Fibroblast of skin of back (primary cell): ENCODE measurements at places on chromosomes 12 and 14.

DNA sequence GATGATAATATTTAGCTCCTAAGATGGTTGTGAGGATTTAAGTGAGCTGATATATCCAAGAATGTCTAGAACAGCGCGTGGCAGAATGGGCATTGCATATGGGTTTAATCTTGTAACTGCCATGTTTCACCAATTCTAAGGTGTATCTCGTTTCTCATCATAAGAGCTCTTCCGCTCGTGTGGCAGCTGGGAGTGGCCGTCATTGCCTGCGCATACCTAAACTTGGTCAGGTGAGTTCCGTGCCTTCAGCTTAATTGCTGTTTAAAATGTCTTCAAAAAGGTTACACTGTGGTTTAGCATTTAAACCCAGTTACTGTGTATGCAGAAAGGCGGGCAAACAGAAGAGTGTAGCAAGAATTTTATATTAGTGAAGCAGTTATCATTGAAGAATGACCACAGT, 4.5 kb upstream of the AQP2 start:
- DNase-seq = no peak

DNA sequence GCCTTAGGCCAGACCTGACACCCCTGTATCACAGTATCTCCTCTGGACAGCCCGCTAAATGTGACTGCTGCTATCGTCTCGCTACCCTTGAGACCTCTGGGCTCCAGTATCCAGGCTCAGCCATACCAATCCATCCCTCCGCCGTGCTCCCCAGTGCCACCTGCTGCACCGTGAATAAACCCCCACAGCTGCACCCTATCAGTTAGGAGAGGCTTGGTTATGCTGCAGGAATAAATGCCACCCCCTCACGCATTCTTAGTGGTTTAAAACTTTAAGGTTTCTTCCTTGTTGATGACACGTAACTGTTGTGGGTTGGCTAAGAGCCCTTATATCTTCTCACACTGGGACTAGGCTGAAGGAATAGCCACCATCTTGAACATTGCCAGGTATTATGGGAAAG, 12.1 kb downstream of the CCDC63 start:
- no peak for DNase-seq

GRCh38 chr14:71658261-71658860, 273.9 kb upstream of the RGS6 start:
- DNase-seq = peak; percentile 33

- peak; percentile 30 for DNase-seq
Observed at GRCh38 chr12:106975993-106976658, 10.8 kb downstream of the MTERF2 start.

DNA sequence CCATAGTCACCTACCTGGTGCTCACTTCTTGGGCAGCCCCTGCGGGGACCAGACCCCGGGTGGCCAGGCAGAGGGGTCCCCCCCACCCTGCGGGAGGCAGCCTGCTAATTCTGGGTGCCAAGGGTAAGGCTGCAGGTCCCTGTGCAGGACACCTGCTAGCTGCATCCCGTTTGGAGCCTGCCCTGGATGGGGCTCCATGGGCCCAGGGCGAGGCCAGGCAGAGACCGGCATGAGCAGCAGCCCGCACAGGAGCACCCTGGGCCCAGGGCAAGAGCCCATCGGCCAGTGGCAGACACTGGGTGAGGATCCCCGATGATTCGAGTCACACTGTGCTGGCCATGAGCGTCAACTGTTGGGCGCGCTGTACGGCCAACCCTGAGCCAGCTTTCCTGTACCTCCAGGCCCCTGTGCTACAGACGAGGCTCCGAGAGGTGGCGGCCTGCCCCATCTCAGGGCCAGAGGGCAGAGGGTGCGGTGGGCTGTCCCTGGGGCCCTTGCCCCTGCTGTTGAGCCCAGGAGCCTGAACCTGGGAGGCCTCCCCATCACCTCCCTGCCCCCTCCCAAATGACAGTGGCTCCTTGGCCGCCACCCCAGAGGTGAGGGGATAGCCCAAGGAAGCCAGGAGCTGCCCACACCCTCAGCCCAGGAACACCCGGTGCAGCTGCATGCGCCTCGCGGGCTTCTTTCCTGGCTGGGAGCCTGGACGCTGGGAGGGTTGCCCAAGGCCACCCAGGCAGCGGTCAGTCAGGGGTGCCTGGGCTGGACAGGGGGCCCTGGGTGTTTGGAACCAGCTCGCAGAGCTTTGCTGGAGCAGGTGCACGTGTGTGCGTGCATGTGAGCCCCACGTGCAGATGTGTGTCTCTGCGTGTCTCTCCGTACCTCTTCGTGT, 47.7 kb downstream of the CYP46A1 start:
- DNase-seq = no peak

GRCh38 chr12:203462-204260, 10.3 kb downstream of the SLC6A12 start:
- DNase-seq = no peak

DNA sequence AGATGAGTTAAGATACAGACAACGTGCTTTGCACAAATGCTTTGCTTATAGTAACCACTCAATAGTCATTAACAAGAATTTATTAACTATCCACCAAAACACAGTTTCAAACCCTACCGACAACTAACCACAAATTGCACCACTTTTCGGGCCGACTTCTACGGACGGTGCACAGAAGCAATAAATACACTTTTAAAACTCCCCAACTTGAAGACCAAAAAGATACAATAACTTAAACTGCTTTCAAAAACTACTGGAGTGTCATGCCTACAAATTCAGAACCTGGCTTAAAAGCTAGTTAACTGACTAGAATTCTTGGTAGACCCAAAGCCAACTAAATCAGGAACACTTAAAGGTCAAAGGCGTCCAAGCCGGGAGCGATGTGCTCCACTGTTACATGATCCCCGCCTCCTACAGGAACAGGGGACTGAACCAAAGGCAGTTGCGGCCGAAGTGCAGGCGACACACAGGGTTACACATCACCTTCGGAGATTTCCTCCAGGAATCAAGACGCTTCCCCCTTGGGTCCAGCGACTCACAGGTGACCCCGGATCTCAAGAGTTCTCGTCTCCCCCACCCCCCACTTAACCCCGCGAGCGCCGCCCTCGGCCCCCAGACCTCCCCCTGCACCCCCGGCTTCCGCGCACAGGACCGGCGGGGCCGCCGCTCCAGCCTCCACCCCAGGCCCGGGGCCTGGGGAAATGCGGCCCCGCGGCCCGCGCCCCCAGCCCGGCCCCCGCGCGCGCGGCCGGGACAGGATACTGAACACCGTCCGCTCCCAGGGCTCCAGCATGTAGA, 507 bp downstream of the SPTSSA start:
- DNase-seq = peak; percentile 50

- DNase-seq = peak; percentile 25
Observed at GRCh38 chr14:34051966-34052657, 101.2 kb upstream of the EGLN3 start.

DNA sequence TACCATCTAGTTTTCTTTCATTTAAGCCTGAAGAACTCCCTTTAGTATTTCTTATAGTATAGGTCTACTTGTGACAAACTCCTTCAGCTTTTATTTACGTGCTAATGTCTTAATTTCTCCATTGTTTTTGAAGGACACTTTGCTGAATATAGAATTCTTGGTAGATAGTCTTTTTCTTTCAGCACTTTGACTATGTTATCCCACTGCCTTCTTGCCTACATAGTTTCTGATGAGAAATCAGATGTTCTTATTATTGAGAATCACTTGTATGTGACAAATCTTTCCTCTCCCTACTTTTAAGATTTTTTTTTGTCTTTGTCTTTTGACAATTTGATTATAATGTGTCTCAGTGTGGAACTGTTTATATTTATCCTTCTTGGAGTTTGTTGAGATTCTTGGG, 5.1 kb upstream of the MIS18BP1 start:
- DNase-seq = no peak

GRCh38 chr14:57979376-57980048, 113.6 kb upstream of the SLC35F4 start:
- DNase-seq = no peak

DNA sequence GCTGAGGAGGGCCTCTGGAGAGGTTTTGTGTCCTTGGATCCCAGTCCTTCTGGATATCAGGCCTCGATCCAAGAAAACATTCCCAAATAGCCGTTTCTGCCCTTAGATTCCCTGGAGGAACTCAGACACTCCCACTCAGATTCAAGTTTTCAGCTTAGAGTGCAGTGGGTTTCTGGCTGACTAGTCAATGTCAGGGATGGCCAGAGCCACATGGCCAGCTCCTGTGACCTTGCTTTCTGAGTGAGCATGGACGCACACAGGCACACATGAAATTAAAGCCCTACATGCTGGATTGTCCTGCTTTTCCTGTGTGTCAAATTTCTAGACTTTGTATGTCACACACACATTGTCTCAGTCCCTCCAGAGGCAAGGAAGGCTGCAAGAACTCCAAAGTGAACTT, 86.2 kb downstream of the TNFAIP2 start:
- no peak for DNase-seq

- DNase-seq = no peak
Observed at GRCh38 chr14:42488965-42489364, 882.3 kb downstream of the LRFN5 start.

DNA sequence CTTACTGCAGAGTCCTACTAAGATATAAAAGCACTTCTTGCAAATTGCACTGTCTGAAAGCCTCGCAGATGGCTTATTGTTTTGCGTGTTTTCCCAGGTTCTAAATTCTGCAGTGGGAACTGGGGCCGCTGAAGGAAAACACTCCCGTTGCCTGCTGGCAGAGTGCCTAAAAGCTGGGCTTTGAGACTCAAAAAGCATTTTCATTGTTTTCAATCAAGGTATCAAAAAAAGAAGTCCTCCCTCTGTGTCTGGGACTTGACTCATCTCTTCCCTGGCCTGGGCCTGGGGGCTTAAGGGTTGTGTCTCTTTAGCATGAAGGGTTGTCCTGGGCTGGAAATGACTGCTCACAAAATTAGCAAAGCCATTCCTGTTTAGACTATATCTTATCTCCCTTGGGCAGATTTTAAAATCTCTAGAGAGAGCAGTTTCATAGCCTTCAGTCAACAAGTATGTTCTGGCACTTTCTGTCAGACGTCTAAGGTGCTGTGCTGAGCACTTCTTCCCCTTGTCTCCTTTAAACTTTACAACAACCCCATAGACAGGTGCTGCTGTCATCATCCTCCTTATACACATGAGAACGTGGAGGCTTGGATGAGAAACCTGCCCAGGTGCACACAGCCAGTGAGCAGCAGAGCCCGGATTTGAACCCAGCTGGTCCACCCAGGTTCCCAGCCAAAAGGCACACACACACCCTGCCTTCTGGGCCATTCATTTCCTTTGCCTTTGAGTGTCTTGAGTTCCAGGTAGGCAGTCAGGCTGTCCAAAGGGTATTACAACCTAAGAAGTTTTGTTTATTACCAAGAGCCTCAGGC, 31.1 kb downstream of the ELK3 start:
- DNase-seq = no peak

GRCh38 chr12:11839091-11839641, 189.7 kb downstream of the ETV6 start:
- peak; percentile 56 for DNase-seq

- no peak for DNase-seq
Observed at GRCh38 chr12:46299851-46300250, 31.0 kb upstream of the SLC38A1 start.

- DNase-seq = no peak
Observed at GRCh38 chr14:66539034-66539433, 31.1 kb downstream of the GPHN start.

- DNase-seq = peak; percentile 53
Observed at GRCh38 chr12:79689477-79690141, 1.2 kb downstream of the PAWR start.

- DNase-seq = no peak
Observed at GRCh38 chr14:68384335-68384734, 408.5 kb downstream of the ZFP36L1 start.

DNA sequence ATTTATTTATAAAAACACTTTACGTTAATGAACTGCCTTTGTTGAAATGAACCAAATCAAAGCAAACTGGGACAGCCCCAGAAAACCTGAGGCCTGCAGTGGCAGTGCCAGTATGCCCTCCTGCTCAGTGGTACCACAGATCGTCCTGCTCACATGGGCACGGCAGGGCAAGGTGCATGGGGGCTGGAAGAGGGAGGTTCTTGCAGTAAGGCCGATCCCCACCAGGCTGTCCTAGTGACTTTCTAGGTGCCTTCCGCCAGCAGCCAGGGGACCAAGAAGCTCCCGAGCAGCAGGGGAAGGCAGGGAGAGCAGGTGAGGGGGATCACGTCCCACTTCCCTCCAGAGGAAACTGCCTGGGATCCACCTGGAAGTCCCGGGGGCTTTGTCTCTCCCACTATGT, 63.9 kb downstream of the TESC start:
- no peak for DNase-seq

DNA sequence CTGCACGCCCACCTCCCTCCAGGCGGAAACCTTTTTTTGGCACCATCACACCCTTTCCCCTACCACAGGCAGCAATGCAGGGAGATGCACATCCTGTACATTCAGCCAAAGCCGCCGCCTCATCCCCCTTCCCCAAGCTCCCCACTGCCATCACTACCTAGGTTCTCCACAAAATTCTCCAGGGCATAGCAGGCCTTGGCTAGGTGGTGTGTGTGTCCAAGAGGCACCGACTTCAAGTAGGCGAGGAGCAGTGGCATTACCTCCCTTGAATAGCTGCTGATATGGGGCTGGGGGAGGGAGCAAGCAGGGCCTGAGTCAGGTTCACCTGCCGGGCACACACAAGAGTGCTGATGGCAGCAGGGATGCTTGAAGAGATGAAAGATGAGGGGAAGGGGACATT, 3.6 kb downstream of the IPO4 start:
- DNase-seq = no peak

GRCh38 chr12:108570743-108571608, 8.6 kb downstream of the ISCU start:
- peak; percentile 64 for DNase-seq

DNA sequence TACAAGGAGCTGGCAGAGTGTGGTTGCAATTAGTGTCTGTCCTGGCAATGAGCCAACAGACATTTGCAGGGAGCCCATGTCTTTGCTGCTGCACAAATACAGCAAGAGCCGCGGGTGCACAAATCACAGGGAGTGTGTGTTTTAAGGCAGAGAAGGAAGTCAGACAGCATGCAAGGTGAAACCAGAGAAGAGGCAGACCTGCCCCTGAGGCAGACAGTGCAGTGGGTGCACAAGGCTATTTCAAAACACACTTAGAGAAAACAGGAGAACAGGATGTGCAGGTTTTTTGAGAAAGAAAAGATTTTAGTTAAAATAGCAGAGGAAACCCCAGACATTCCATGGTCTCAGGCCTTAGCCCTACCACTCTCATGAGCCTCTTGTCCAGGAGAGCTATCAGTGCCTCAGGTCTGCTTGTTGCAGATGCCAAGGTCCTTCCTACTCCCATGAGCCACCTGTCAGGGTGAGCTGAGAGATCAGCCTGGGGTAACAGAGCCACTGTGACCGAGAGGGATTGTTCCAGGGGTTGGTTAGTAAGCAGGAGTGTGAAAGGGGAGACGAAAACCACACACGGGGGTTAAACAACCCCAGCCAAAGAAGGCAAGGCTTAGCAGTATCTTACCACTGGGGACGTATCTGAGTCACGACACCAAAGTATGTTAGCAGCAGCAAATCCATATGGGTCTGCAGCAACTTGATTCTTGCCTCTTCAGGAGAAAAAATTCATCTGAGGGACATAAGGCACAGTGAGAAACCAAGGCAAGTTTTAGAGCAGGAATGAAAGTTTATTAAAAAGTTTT, 78.1 kb downstream of the C14orf132 start:
- DNase-seq = peak; percentile 48

DNA sequence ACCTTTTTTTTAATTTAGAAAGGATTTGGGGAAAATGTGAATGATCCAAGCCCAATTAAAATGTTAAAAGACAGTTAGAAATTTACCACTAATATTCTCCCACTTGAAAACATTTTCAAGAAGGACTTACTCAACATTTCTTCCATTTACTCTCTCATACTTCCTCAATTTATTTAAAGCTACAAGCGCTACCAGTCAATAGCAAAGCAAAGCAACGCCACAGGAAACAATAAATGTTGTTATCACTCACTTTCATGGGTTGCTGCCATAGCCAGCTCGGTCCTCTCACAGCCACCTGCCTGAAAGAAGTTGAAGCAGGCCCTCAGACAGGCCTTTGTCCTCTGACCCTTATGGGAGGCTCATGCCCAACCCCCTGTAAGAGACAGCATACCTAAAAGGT, 6.0 kb upstream of the SOS2 start:
- no peak for DNase-seq
